ENCODE measurements at places on chromosomes 5 and 9.

GRCh38 chr5:17302106-17302505 lies 84.7 kb downstream of the BASP1 start:
- no peak for DNase-seq

- no peak for DNase-seq
Measured at GRCh38 chr5:439636-440035, 3.3 kb upstream of the EXOC3 start.

- no peak for DNase-seq
Measured at GRCh38 chr5:5480481-5481111, 58.1 kb downstream of the ICE1 start.

DNA sequence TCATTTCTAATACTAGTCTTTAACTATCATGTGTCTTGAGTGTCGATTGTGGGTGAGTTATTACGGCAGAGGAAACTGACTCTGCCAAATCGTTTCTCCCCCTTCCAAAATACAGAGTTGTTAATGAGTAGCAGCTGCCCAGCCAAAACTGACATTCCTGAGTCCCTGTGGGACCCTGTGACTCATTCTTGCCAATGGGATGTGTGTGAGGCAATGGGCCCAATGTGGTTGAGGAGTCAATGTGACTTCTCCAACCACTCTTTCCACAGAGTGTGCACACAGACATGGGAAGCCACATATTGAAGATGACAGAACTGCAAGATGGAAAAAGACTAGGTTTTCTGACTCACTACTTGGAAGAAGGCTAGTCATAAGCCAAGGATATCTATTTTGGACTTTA lies 434.7 kb downstream of the DTWD2 start:
- DNase-seq, result no peak

- no peak for DNase-seq
Measured at GRCh38 chr5:163594951-163595350, 89.5 kb downstream of the MAT2B start.

GRCh38 chr9:86263876-86264275 lies 4.4 kb upstream of the C9orf153 start:
- DNase-seq, result no peak

All from mesothelial cell of epicardium (in vitro differentiated cells).